ENCODE measurements at places on chromosomes 13 and 19.
A peak's percentile ranks its signal among the peaks of the same experiment; 100 is the strongest.

DNA sequence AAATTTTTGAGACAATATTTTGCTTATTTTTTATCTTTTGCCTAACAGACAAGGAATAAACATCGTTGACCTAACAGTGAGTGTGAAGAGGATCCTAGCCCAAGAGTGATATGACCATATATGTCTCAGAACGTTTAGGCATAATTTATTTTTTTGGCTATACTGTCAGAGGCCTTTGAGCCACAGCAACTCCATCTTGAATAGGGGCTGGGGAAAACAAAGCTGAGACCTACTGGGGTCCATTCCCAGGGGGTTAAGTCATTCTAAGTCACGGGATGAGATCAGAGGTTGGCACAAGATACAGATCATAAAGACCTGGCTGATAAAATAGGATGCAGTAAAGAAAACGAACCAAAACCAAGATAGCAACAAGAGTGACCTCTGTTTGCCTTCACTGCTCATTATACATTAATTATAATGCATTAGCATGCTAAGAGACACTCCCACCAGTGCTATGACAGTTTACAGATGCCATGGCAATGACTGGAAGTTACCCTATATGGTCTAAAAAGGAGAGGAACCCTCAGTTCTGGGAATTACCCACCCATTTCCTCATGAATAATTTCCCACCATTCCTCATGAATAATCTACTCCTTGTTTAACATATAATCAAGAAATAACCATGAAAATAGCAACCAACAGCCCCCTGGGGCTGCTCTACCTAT is 510.9 kb upstream of the PCDH9 start:
- DNase-seq, result no peak

GRCh38 chr13:44191504-44192171 is 182.0 kb upstream of the SERP2 start:
- peak; percentile 49 for DNase-seq

- DNase-seq, result no peak
Measured at GRCh38 chr19:39918183-39918651, 16.2 kb downstream of the FCGBP start.

- no peak for DNase-seq
Measured at GRCh38 chr13:98488736-98489135, 88.2 kb downstream of the STK24 start.

DNA sequence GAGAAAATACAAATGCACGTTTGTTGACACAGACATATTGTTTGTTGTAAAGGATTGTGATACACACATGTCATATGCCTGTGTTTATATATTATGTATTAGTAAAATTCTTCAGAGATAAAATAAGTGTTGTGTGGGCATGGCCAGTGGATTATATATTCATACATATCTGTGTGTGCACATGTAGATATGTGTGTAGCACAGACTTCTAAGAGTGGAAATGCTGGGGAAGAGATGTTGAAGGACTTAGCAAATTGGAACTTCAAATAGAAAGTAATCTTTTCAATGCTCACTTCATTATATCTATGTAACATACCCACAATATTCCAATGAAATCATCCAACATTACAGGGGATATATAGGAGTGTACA is 413.2 kb downstream of the LMO7 start:
- no peak for DNase-seq

GRCh38 chr19:14006085-14006765 is at the start of gene RFX1:
TSS of gene RFX1 (minus strand) at chr19:14006320. CDS start at chr19:13993843, 12,477 bp downstream.
- DNase-seq, result peak; percentile 100
